ENCODE measurements at places on chromosomes 11 and 22. TPM values are rescaled to one million over a fixed set of nuclear protein-coding genes. Genes with fewer than 3 reads are reported as not detected.

Gene PLEKHA7
- total RNA-seq = 49.3 TPM

Gene MEI1
- 0.82 TPM for total RNA-seq

Gene SEPTIN5
- total RNA-seq = 83.4 TPM

Gene CD82
- 31.1 TPM for total RNA-seq

Gene SCGB1C1
- not detected for total RNA-seq

Gene TRIM51
- not detected for total RNA-seq

Gene ANGPTL5
- total RNA-seq = 0.93 TPM

Gene CEP126
- total RNA-seq = 17.2 TPM

Gene FAM181B
- total RNA-seq = 1.8 TPM

Gene SPINDOC
- total RNA-seq = 10.9 TPM

Gene DKK3
- total RNA-seq = 532 TPM

Gene PMM1
- total RNA-seq = 18.6 TPM

Gene APOL6
- total RNA-seq = 5.7 TPM

Gene KRTAP5-7
- total RNA-seq = not detected

Gene CRYBA4
- 3,745 TPM for total RNA-seq

Gene P2RX6
- 2.2 TPM for total RNA-seq

Gene ABCC8
- total RNA-seq = 10.6 TPM

Gene SLC25A45
- 3.5 TPM for total RNA-seq

Gene MS4A12
- not detected for total RNA-seq

Gene GAB4
- not detected for total RNA-seq

Gene ZNF280A
- not detected for total RNA-seq

Gene KCNJ11
- total RNA-seq = 5.2 TPM

Gene TMPRSS5
- total RNA-seq = 5.1 TPM

Gene UBQLN3
- 0.88 TPM for total RNA-seq

Gene A4GALT
- 9.8 TPM for total RNA-seq

Gene CCDC87
- total RNA-seq = 0.38 TPM

Gene MIOX
- not detected for total RNA-seq

Gene BDNF
- 5.2 TPM for total RNA-seq

Gene TEX54
- not detected for total RNA-seq

Gene BRSK2
- 50.6 TPM for total RNA-seq

Gene MRGPRX3
- total RNA-seq = not detected

Gene GSTP1
- 417 TPM for total RNA-seq

Gene EMID1
- total RNA-seq = 12.3 TPM

Gene C11orf52
- total RNA-seq = 1.3 TPM

Gene FAM89B
- 17.2 TPM for total RNA-seq

Gene SLC25A17
- 27.3 TPM for total RNA-seq

Gene OR5T1
- total RNA-seq = not detected

Gene RPS6KB2
- 41.7 TPM for total RNA-seq

Gene OR5D14
- not detected for total RNA-seq

Gene YPEL1
- 26.9 TPM for total RNA-seq

Gene RBM4B
- 71.8 TPM for total RNA-seq

Gene TPH1
- 4.3 TPM for total RNA-seq

Gene PGGHG
- 22.1 TPM for total RNA-seq

Gene HEPACAM
- total RNA-seq = 1.1 TPM

Gene DTX4
- total RNA-seq = 56.4 TPM

Gene WBP2NL
- total RNA-seq = 8.6 TPM

Gene XKR3
- not detected for total RNA-seq

Gene CCDC90B
- 74.0 TPM for total RNA-seq

Gene SYT13
- 19.8 TPM for total RNA-seq

Gene LIF
- total RNA-seq = 0.93 TPM

Gene NELL1
- total RNA-seq = 14.2 TPM

Gene HBE1
- total RNA-seq = 1.5 TPM

Gene OR8H3
- total RNA-seq = not detected

Gene OR1S2
- total RNA-seq = not detected

Gene CYP2R1
- 22.4 TPM for total RNA-seq

Gene MS4A15
- total RNA-seq = not detected

Gene CABP4
- total RNA-seq = 6.3 TPM
